ENCODE measurements at places on chromosomes 11 and 22. TPM values are rescaled to one million over a fixed set of nuclear protein-coding genes. Genes with fewer than 3 reads are reported as not detected.

DNA sequence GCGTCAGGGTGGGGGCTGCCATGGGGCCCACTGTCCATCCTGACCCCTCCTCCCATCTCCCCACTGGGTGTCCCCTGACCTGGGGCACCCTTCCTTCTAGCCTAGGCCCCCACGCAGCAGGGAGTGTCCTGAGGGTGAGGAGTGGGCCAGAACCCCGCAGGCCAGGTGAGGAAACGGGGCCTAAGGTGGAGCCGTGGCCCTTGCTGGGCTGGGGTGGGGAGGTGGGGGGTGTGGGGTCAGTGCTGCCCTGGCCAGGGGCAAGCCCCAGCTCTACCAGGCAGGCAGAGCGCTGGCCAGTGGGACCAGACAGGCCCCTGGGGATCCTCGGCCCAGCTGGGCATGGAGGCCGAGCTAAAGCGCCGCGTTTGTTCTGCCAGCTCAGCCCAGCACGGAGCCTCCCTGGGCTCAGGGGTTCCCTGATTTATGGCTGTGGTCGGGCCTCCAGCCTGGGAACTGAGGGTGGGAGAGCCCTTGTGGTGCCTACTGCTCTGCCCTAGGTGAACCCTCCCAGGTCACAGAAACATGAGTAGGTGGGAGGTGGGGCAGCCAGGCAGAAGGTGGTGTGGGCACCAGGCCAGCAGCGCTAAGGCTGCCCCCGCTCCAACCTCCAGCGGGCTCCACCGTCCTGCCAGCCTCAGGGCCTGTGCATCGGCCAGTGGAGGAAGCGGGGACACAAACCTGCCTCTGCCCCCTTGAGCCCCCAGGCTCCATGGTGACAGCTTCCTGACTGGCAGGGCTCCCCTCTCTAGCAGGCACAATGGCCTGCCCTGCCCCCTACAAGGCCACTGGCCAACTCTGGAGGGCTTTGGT, 22.4 kb downstream of the TRMU start:
- DNase-seq: no peak

GRCh38 chr11:46134540-46134939, 13.3 kb upstream of the PHF21A start:
- no peak for DNase-seq

- no peak for DNase-seq
Observed at GRCh38 chr11:123640677-123641494, 13.5 kb downstream of the SCN3B start.

- no peak for DNase-seq
Observed at GRCh38 chr11:33708985-33709384, 8.4 kb upstream of the C11orf91 start.

GRCh38 chr22:49040111-49040510, 787.6 kb downstream of the BRD1 start:
- no peak for DNase-seq

- no peak for DNase-seq
Observed at GRCh38 chr22:40939202-40939601, 12.0 kb upstream of the RBX1 start.

- DNase-seq: no peak
Observed at GRCh38 chr11:15665368-15665871, 550.7 kb downstream of the INSC start.

GRCh38 chr22:20117633-20118299, 740 bp upstream of the TRMT2A start:
- no peak for DNase-seq

DNA sequence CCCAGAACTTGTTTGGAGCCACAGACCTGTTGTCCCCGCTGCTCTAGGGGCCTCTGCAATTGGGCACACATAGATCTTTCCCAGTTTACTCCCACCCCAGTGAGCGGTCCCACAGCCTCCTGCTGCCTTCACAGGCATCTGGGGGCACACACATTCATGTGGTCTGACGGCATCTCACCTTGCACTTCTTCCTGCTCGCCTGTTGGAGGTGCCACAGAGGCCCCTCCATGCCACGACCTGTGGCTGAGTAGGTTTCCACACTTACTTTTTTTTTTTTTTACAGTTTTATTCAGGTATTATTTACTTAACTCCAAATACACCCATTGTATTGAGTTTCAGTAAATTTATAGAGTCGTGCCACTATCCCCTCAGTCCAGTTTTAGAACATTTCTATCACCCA, 68.9 kb upstream of the SEPTIN5 start:
- no peak for DNase-seq

DNA sequence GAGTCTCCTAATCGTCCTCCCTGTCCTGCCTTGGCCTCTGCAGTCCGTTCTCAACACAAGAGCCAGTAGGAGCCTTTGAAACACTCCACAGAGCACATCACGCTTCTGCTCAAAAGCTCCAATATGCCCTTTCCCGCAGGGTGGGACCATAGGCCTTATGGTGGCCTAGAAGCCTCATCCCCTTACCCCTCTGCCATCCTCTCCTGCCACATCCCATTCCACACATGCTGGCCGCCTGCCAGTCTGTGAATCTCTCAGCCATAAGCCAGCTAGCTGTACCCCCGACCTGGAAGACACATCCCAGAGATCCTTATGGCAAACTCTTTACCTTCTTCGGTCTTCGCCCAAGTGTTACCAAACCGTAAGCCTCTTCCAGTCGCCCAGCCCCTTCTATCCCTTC, 157.8 kb downstream of the ENTHD1 start:
- no peak for DNase-seq

- DNase-seq: no peak
Observed at GRCh38 chr11:116192509-116193210, 580.1 kb downstream of the BUD13 start.

DNA sequence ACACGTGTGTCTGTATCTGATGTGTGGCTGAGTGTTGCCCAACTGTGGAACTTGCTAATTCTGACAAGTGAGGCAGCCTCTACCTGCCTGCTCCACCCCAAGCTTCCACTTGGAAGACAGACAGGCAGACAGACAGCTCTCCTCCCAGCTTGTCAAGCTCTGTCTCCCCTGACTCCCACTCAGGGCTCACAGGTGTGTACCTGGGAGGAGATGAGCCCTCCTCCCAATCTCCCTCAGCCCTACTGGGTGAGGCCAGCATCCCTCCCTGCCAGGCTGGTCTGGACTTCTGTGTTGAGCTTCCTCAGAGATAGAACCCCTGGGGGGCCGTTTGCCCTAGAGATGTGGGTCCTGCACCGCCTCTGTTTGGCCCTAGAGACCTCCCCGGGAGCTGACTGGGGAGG, 1.0 kb upstream of the CHRM1 start:
- DNase-seq: no peak

GRCh38 chr11:19938169-19938856, 222.0 kb downstream of the DBX1 start:
- DNase-seq: no peak

Gene SMIM35
- total RNA-seq: not detected

Gene FOLR3
- total RNA-seq: 0.65 TPM

Gene HBD
- not detected for total RNA-seq

Gene KCNA4
- not detected for total RNA-seq

Gene CD248
- total RNA-seq: 0.07 TPM

Gene PANX3
- total RNA-seq: not detected

Gene GAL
- total RNA-seq: 70.8 TPM

Gene ISX
- total RNA-seq: not detected

Gene USP47
- 21.3 TPM for total RNA-seq

Gene DEPDC7
- total RNA-seq: 2.2 TPM
